ENCODE measurements at places on chromosomes 1 and 21.

DNA sequence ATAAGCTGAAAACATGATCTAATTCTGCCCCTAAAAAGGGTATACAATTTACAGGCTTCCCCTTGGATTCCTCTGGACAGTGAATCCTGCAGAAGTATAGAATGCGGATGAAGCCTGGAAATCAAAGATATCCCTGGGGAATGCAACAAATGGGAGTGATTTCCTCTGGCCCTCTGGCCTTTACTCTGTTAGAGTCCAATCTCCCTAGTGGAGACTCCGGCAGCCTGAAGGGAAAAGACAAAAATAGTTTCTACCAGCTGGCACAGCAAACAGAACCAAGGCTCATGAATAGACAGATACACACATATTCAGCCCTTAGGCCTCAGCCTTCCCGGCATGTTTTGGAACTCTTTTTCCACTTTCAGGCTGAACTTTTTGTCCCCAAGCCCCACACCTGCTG lies 3.9 kb upstream of the LRRC52 start:
- DNase-seq = no peak

DNA sequence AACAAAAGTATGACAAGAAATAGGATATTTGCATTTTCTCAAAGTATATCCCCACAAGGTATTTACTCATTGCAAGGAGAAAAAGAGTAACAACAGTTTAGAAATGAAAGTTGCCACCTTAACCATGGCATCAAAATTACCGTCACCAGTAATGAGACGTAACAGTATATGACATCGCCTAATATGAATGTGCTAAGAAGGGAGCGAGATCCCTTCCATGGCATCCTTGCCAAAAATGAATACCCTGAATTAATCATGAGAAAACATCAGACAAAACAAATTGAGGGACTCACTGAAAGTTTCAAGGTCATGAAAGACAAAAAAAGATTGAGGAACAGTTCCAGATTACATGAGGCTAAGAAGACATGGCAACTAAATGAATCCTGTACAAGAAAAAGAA lies 78.9 kb upstream of the MROH9 start:
- no peak for DNase-seq

- DNase-seq = no peak
These were observed 93.0 kb upstream of the SLC44A3 start for GRCh38 chr1:94726981-94727685.

- no peak for DNase-seq
These were observed 33.3 kb upstream of the CSF1 start for GRCh38 chr1:109877317-109877771.

- DNase-seq = no peak
These were observed 13.5 kb downstream of the TNFRSF1B start for GRCh38 chr1:12180315-12180714.

DNA sequence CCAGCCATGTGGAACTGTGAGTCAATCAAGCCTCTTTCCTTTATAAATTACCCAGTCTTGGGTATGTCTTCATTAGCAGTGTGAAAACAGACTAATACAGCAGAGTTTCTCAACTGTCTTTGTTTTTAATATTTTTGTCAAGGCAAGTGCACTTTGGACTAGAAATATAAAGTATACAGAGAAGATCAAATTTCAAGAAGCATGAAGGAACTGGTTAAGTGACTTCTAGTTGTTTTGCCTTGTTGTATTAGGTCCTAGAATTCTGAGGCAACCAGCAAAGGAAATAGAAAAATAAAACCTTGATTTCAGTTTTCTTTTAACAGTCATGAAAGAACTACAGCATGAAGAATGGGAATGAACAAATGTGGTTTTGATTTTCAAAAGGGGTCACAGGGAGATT lies 131.1 kb upstream of the PTGFR start:
- DNase-seq = no peak

DNA sequence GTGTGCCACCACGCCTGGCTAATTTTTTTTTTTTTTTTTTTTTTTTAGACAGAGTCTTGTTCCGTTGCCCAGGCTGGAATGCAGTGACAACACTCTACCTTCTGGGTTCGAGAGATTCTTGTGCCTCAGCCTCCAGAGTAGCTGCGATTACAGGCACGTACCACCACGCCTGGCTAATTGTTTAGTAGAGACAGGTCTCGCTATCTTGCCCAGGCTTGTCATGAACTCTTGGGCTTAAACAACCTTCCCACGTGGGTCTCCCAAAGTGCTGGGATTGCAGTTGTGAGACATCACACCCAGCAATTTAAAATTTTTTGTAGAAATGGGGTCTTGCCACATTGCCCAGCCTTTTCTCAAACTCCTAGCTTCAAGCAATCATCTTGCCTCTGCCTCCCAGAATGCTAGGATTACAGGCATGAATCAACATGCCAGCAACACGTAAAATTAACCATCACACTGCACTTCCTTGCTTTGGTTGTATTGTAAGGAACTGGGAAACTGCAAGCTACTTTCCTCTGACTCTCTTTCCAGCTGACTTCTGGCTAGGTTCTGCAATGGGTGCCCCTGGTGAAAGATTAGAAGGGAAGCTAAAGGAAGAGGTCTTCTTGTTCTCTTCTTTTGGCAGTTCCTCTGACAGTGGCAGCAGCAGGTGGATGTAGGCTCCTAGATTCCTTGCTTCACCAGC lies 13.9 kb upstream of the IL6R start:
- DNase-seq = no peak

- DNase-seq = no peak
These were observed 13.7 kb upstream of the SRP9 start for GRCh38 chr1:225763716-225764548.

- no peak for DNase-seq
These were observed 36.8 kb downstream of the CDC7 start for GRCh38 chr1:91537281-91537986.

DNA sequence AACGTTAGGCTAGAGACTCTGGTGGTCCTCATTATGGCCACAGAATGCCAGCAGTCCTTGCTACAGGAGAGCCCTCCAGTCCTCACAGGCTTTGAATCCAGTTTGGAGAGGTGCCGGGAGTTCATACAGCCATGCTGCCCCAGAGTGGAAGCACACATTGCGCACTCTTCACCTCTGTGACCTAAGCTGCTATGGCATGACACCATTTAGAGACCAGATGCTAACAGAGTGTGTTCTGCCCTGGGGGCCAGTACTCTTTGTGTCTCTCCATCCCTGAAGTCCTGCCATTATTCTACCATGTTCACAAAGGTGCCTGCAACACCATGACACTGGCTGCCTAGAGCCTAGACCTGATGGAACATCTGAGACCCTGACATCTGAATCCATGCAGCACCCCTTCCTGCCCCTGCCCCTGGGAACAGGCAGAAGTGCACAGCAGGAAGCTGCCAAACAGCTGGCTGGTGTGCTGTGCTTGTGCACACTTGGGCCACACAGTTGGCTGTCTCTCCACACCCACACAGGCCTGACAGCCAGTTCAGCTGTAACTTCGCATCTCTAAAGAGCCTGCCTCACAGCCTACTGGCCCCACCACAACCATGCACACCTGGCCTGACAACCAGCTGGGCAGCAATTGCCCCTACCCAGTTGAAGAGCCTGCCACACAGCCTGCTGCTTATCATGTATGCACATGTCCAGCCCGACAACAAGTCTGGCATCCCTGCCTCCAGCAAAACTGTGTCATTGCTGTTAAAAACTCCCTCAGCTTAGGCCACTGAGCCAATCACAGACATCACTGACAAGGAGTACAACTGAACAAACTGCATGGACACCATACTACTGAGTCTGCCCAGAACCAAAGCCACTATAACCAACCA lies 49.1 kb downstream of the MCOLN2 start:
- no peak for DNase-seq

DNA sequence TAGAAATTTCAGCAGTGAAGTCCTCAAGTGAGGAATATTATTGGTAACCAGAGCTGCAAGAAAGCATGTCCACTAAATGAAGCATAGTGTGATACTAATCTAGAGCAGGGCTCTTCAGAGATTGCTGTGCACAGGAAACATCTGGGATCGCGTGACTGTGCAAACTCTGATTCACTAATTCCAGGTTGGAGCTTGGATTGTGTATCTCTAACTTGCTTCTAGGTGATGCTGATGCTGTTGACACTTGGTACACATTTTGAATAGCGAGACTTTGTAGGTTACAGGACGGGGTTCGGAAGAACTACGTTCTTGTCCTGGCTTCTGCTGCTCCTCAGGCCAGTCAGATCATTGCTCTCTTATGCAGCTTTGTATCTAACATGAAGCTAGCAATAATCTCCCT lies 66.5 kb downstream of the PRRX1 start:
- DNase-seq = no peak

DNA sequence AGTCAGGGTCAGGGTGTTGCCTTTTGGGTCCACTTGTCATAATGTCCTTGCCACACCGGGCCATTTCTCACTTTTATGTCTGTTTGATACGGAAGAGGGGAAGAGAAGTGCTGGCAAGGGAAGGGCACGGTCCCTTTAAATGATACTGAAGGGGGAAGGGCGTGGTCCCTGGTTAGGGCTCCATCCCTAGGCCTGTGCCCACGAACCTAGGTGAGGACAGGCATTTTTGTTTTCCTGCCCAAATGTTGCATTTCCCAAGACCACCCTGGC lies 25.2 kb downstream of the B3GALT5 start:
- no peak for DNase-seq

- DNase-seq = no peak
These were observed 24.2 kb downstream of the PLEKHA6 start for GRCh38 chr1:204335533-204335932.

- DNase-seq = peak; percentile 11
These were observed 103.5 kb upstream of the CD55 start for GRCh38 chr1:207217778-207218511.

DNA sequence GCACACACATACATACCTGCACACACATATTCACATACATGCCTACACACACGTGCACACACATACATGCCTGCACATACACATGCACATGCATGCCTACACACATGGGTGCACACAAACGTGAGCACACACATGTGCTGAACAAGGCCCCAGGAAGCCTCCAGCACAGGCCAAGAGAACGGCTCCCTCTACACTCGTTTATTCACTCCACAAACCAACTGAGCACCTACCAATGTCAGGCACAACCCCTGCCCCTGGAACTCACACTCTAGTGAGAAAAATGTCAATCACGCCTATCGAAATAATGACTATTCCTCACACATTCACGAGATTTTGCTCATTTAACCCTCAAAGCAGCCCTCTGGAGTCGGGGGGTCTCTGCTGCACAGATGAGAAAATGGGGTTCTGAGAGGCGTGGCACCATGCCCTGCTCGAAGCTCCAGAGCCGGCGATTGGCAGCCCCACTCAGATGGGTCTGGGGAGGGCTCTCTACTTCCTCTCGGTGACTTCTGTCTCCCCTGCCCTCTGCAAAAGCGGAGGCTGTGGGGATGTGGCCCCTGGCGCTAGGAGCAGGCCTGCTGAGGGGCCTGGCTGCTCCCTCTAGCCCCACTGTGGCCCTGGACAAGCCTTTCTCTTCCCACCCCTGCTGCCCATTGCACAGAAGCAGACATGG lies 90.2 kb upstream of the RUNX3 start:
- DNase-seq = no peak

GRCh38 chr1:208066583-208066982 lies 155.7 kb upstream of the CD34 start:
- DNase-seq = no peak

GRCh38 chr1:77940921-77941570 lies 37.8 kb downstream of the FUBP1 start:
- DNase-seq = no peak

- peak; percentile 53 for DNase-seq
These were observed 32.1 kb upstream of the KCNE1 start for GRCh38 chr21:34544032-34544496.

DNA sequence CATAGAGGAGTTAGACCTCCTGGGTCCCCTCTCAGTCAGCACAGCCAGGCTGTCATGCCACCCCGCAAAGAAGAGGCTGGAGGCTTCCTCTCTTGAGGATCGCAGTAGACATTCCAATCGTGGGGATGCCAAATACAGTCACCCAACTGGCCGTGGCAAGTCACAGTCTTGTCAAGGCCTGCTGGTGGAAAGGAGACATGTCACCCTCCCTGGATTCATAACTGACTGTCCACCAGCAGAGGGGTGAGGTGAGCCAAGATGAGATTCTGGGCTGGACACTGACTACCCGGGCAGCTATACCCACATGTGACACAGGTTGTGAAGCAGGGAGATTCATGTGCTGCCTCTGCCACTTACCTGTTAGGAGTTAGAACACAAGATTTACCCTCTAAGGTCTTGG lies 123.5 kb upstream of the NGF start:
- DNase-seq = no peak

GRCh38 chr21:41121785-41122415 lies 46.1 kb upstream of the BACE2 start:
- peak; percentile 36 for DNase-seq

DNA sequence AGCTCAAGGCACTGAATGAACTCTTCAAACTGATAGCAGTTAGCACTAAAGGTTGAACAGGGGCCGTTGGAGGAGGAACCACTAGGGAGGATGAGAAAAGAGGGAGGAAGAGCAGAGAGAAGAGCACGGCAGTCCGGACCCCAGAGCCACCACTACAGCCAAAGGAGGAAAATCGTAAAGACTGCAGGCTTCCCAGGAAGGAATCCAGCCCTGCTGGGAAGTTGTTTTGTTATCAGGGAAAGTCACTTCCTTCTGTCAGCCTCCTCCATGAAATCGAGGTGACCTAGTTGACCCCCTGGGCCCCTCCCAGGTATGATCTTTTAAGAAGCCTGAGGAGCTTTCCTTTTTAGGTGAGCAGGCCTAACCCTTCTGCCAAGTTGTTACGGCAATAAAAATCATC lies 88.2 kb downstream of the PBX1 start:
- no peak for DNase-seq

GRCh38 chr1:158248118-158248517 lies 6.1 kb upstream of the CD1A start:
- peak; percentile 60 for DNase-seq

GRCh38 chr1:31799895-31800673 lies 15.7 kb downstream of the SPOCD1 start:
- no peak for DNase-seq

DNA sequence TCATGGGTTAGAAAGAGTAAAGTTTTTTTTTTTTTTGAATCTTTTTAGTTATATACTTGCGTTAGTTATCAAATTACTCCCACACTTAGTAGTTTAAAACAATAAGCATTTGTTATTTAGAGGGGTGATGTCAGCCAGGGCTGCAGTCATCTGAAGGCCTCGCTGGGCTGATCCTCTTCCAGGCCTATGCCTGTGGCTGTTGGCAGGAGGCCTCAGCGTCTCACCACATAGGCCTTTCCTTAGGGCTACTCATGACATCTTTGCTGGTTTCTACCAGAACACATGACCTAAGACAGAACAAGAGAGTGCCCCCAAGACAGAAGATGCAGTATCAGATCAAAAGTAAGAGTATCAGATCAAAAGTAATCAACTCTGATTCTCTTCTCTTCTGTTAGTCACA lies 167.4 kb downstream of the HHAT start:
- no peak for DNase-seq

GRCh38 chr1:39721664-39722063 lies 17.0 kb upstream of the PPIE start:
- DNase-seq = no peak

All from germinal center (tissue), 1 donor.